Ascending aorta (tissue), 2 donors: ENCODE measurements at places on chromosomes 12 and 14. TPM values are rescaled to one million over a fixed set of nuclear protein-coding genes. Genes with fewer than 3 reads are reported as not detected.

The ANKRD33 gene
- not detected for total RNA-seq

The MORN3 gene
- not detected for total RNA-seq

The RNASE3 gene
- not detected for total RNA-seq

The PRORP gene
- 42.5 TPM for total RNA-seq

The CLEC6A gene
- not detected for total RNA-seq

The GOLGA5 gene
- total RNA-seq: 26.3 TPM

DNA sequence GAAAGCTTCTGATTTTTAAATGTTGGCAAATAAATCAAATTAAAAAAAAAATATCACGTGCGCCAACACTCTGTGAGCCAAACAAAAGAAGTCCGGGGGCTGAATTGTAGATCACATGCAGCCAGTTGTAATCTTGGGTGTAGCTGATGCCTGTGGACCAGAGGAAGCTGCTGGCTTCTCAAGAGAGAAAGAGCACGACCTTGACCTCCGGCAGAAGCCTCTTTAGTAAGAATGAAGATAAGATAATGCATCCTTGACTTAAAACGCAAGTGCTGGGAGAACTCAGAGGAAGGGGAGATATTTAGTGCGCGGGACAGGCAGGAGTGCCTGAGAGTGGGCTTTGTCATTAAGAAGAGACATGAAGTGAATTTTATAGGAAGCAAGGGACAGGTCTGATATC is 162.8 kb upstream of the TBX3 start:
- DNase-seq: no peak
- no peak overlapping the region for H3K27ac ChIP-seq
- no peaks in the 10 kb centered on the region for H3K36me3 ChIP-seq
- H3K4me1 ChIP-seq: no peaks in the 10 kb centered on the region
- no peak overlapping the region for H3K4me3 ChIP-seq

DNA sequence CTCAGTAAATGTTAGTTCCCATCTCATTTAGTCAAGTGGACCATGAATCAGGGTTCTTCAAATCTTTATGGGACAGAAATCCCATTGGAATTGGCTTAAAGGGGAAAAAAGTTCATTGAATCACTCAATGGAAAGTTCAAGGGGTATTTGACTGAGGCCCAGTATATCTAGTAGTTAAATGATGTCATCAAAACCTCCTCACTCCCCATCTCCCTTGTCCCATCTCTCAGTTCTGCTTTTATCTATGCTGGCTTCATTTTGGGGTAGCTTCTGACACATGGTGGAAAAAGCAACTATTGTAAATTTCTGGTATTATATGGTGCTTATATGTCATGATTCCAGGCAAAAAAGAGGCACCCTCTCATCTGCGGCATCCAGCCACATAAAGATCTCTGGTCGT is 51.9 kb downstream of the DAAM1 start:
- H3K27ac ChIP-seq: no peak overlapping the region
- DNase-seq: no peak
- H3K4me1 ChIP-seq: no peaks in the 10 kb centered on the region
- no peaks in the 10 kb centered on the region for H3K27me3 ChIP-seq

DNA sequence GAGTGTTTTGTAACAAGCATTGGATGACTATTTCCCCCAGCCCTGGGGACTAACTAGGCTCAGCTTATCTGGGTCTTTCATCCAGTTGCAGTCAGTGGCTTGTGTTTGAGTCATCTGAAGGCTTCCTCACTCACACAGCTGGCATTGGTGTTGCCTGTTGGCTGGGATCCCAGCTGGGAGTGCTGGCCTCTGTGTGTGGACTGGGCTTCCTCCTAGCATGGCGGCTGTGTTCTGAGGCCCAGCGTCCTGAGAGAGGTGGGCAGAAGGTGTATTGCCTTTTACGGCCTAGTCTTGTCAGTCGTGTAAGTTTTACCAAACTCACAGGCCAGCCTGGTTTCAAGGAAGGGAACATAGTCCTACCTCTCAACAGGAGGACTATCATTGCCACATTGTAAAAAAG is 28.3 kb upstream of the PPP2R5C start:
- H3K36me3 ChIP-seq: no peaks in the 10 kb centered on the region
- H3K4me1 ChIP-seq: no peaks in the 10 kb centered on the region
- no peak overlapping the region for H3K27ac ChIP-seq
- H3K27me3 ChIP-seq: no peaks in the 10 kb centered on the region
- DNase-seq: no peak

- H3K36me3 ChIP-seq: no peaks in the 10 kb centered on the region
- H3K27me3 ChIP-seq: no peaks in the 10 kb centered on the region
- DNase-seq: no peak
- peaks cover 19% of the 10 kb centered on the region for H3K4me1 ChIP-seq
- H3K27ac ChIP-seq: peak overlapping the region; percentile 57
These were observed 597 bp upstream of the GLTP start for GRCh38 chr12:109880938-109881337.

DNA sequence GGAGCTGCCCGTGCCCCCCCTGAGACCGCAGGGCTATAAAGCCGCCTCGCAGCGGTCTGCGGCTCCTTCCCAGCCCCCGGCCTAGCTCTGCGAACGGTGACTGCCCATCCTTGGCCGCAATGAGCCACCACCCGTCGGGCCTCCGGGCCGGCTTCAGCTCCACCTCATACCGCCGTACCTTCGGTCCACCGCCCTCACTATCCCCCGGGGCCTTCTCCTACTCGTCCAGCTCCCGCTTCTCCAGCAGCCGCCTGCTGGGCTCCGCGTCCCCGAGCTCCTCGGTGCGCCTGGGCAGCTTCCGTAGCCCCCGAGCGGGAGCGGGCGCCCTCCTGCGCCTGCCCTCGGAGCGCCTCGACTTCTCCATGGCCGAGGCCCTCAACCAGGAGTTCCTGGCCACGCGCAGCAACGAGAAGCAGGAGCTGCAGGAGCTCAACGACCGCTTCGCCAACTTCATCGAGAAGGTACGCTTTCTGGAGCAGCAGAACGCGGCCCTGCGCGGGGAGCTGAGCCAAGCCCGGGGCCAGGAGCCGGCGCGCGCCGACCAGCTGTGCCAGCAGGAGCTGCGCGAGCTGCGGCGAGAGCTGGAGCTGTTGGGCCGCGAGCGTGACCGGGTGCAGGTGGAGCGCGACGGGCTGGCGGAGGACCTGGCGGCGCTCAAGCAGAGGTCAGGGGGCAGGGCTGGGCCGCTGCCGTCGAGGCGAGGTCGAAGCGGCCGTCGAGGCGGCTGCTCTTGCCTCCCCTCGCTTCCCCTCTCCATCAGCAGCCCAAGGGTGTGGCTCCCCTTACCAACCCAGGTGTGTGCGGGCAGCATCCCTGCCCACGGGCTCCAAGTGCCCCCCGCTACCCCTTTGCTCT is at the start of gene PRPH:
Gene PRPH (plus strand): TSS at position 66 of the 855 bp plus-strand sequence. CDS start 54 bp downstream, at position 120.
- H3K27me3 ChIP-seq: peaks cover 23% of the 10 kb centered on the region
- no peak within 1 kb of the TSS for H3K4me3 ChIP-seq
- H3K27ac ChIP-seq: no peak within 1 kb of the TSS
- peaks cover 6% of the 10 kb centered on the region for H3K4me1 ChIP-seq
- no peak for DNase-seq

DNA sequence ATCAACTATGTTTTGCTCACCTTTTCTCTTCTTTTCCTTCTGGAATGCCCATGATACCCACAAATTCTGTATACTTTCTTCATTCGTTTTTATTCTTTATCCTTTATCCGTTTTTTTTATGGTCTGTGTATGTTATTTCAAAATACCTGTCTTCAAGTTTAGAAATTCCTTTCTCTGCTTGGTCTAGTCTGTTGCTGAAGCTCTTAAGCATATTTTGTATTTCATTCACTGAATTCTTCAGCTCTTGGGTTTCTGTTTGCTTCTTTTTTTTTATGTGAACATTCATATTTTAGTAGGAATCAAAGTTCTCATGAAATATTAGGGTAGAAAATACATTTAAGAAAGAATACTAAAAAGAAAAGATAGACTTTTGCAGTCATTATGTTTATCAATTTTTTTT is 22.7 kb upstream of the GTF2A1 start:
- H3K4me1 ChIP-seq: no peaks in the 10 kb centered on the region
- no peaks in the 10 kb centered on the region for H3K36me3 ChIP-seq
- H3K27ac ChIP-seq: no peak overlapping the region
- no peak overlapping the region for H3K4me3 ChIP-seq
- DNase-seq: no peak

DNA sequence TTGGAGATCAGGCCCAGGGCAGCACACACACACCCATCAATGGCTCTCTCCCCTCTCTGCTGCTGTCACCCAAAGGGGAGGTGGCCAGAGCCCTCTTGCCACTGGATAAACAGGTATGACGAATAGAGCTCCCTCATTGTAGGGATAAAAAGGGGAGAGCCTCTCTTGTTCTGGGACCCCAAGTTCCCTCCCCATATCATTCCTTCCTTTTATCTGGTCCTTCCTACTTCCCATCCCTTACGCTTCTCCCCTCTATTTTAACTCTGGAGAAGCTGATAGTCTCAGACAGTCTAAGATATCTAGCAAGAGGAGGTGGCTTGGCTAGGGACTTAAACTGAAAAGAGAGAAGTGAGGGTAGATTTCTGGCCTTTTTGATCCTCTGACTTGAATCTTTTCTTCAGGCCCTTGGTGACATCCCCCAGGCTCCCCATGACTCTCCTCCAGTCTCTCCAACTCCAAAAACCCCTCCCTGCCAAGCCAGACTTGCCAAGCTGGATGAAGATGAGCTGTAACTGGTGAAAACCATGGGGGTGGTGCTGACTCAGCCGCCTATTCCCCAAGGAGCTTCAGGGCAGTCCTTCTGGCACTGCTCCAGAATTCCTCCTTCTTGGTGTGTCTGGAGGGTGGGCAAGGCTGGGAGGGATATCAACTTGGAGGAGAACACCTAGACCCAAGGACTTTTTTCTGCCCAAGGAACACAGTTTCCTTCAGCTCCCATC is 5.3 kb downstream of the ARHGEF25 start:
- peaks cover 9% of the 10 kb centered on the region for H3K4me1 ChIP-seq
- no peaks in the 10 kb centered on the region for H3K27me3 ChIP-seq
- H3K27ac ChIP-seq: no peak overlapping the region
- peaks cover 25% of the 10 kb centered on the region for H3K36me3 ChIP-seq
- no peak overlapping the region for H3K4me3 ChIP-seq
- DNase-seq: no peak

GRCh38 chr12:3293446-3294161 is 197.4 kb upstream of the PRMT8 start:
- H3K36me3 ChIP-seq: no peaks in the 10 kb centered on the region
- peaks cover 8% of the 10 kb centered on the region for H3K4me1 ChIP-seq
- DNase-seq: no peak
- H3K27ac ChIP-seq: no peak overlapping the region
- no peaks in the 10 kb centered on the region for H3K27me3 ChIP-seq

DNA sequence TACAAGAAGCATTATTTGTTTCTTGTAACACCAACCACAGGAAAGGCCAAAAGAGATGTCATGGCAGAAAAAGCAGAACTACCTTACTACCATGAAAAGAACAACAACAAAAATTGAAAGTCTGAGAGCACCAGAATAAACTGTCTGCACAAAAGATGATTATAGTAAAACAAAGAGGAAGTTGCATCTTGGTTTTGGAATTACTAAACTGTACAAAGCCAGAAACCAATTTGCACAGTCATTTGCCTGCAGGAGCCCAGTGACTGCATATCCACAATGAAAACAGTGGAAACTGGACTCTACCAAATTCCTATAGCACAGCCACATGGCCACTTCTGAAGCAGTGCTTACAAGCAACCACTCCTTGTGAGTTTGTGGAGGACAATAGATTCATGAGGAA is 276.2 kb downstream of the SSPN start:
- H3K4me1 ChIP-seq: no peaks in the 10 kb centered on the region
- DNase-seq: no peak
- peaks cover 14% of the 10 kb centered on the region for H3K36me3 ChIP-seq
- H3K27ac ChIP-seq: no peak overlapping the region

- no peaks in the 10 kb centered on the region for H3K27me3 ChIP-seq
- no peak for DNase-seq
- no peaks in the 10 kb centered on the region for H3K4me1 ChIP-seq
- H3K27ac ChIP-seq: no peak overlapping the region
These were observed 335.5 kb downstream of the ADAMTS20 start for GRCh38 chr12:43216490-43216889.

GRCh38 chr14:54278087-54278486 is 118.7 kb upstream of the CDKN3 start:
- no peaks in the 10 kb centered on the region for H3K36me3 ChIP-seq
- no peak overlapping the region for H3K27ac ChIP-seq
- no peak for DNase-seq
- no peak overlapping the region for H3K4me3 ChIP-seq
- no peaks in the 10 kb centered on the region for H3K4me1 ChIP-seq

GRCh38 chr12:99766408-99766807 is 118.9 kb downstream of the GARIN6 start:
- H3K4me3 ChIP-seq: no peak overlapping the region
- no peak for DNase-seq
- peak overlapping the region; percentile 1 for H3K27ac ChIP-seq
- H3K4me1 ChIP-seq: no peaks in the 10 kb centered on the region
- no peaks in the 10 kb centered on the region for H3K27me3 ChIP-seq
- H3K36me3 ChIP-seq: no peaks in the 10 kb centered on the region

GRCh38 chr12:96570579-96570978 is 81.2 kb downstream of the CFAP54 start:
- no peak for DNase-seq
- no peaks in the 10 kb centered on the region for H3K27me3 ChIP-seq
- no peaks in the 10 kb centered on the region for H3K4me1 ChIP-seq
- H3K4me3 ChIP-seq: no peak overlapping the region

- peak overlapping the region; percentile 69 for H3K27ac ChIP-seq
- peak overlapping the region; percentile 14 for H3K4me3 ChIP-seq
- H3K27me3 ChIP-seq: no peaks in the 10 kb centered on the region
- peaks cover 29% of the 10 kb centered on the region for H3K4me1 ChIP-seq
- no peaks in the 10 kb centered on the region for H3K36me3 ChIP-seq
- no peak for DNase-seq
These were observed 107.2 kb downstream of the PDE3A start for GRCh38 chr12:20475542-20475941.

GRCh38 chr14:72665259-72665658 is 228.6 kb downstream of the DPF3 start:
- no peaks in the 10 kb centered on the region for H3K27me3 ChIP-seq
- no peak overlapping the region for H3K27ac ChIP-seq
- H3K4me3 ChIP-seq: no peak overlapping the region
- DNase-seq: no peak
- H3K4me1 ChIP-seq: no peaks in the 10 kb centered on the region

- H3K36me3 ChIP-seq: no peaks in the 10 kb centered on the region
- no peaks in the 10 kb centered on the region for H3K27me3 ChIP-seq
- H3K27ac ChIP-seq: no peak overlapping the region
- H3K4me3 ChIP-seq: no peak overlapping the region
- DNase-seq: no peak
These were observed 83.6 kb downstream of the BBS10 start for GRCh38 chr12:76264611-76265012.

GRCh38 chr12:124185971-124186686 is 108.8 kb upstream of the RFLNA start:
- no peaks in the 10 kb centered on the region for H3K36me3 ChIP-seq
- H3K4me1 ChIP-seq: peaks cover 16% of the 10 kb centered on the region
- no peak overlapping the region for H3K4me3 ChIP-seq
- no peaks in the 10 kb centered on the region for H3K27me3 ChIP-seq

GRCh38 chr12:132315951-132316350 is 13.4 kb downstream of the GALNT9 start:
- H3K4me3 ChIP-seq: no peak overlapping the region
- H3K4me1 ChIP-seq: no peaks in the 10 kb centered on the region

GRCh38 chr14:92021523-92021922 is 18.3 kb downstream of the TRIP11 start:
- no peak overlapping the region for H3K27ac ChIP-seq
- peaks cover 40% of the 10 kb centered on the region for H3K36me3 ChIP-seq
- H3K4me3 ChIP-seq: no peak overlapping the region
- no peaks in the 10 kb centered on the region for H3K27me3 ChIP-seq
- no peak for DNase-seq
